ENCODE measurements at places on chromosomes 7 and 10.

- no peak for DNase-seq
Observed at GRCh38 chr10:113600569-113600968, 47.7 kb downstream of the HABP2 start.

GRCh38 chr10:107277591-107277990 lies 113.1 kb upstream of the SORCS1 start:
- no peak for DNase-seq

DNA sequence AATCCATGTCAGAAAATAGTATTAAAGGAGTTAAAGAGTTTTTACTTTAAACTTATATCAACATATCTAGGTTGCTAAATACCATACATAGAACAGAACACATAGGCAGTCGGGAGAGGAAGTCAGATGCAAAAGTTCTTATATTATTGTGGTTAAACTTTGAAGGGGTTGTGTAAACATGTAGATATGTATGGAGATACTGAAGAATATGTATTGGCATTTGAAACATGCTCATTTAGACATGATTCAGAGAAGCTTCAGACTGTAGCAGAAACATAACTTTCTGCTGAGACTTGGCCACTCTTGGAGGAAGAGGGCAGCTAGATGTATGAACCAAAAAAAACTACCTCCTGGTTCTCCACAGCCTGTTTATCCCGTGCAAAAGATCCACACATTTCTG lies 103.5 kb upstream of the FERD3L start:
- no peak for DNase-seq

- DNase-seq: no peak
Observed at GRCh38 chr10:95835149-95835860, 72.5 kb upstream of the CC2D2B start.

DNA sequence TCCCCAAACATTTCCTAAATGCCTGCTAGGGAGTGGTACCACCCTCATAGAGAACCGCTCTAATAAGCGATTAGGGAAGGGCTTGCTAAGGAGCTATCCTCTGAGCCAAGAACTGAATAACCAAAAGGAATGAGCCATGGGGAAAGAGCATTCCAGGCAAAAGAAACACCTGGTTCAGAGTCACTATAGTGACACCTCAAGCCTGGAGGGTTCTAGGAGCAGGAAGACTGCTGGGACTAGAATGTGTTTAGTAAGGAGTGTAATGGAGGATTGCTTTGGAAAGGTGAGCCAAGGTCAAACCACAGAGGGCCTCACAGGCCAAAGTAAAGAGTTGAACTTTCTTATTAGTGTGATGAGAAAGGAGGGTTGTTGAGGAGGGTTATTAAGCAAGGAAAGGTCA lies 38.7 kb upstream of the NRBF2 start:
- no peak for DNase-seq

- no peak for DNase-seq
Observed at GRCh38 chr10:34341473-34341872, 473.6 kb downstream of the PARD3 start.

DNA sequence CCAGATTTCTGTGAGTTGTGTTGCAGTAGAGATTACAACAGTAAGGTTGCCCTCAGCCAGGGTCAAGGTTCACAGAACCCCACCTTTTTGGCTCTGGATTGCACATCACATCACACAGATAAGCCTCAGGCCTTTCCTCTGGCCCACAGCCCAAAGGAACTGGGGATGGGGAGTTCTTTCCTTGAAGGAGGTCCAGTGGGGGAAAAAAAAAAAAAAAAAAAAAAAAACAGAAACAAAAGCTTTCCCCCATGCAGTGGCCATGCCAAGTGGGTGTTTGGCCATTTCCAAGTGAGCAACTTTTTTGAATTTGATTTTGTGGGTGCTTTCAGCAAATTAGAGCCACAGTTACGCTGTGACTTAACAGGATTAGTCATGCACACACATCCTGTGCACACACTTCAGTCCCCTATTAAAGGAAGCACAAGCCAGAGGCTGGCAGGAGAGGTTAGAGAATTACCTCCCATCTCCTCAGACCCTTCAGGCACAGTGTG lies 79.3 kb upstream of the NANOS1 start:
- DNase-seq: no peak

- no peak for DNase-seq
Observed at GRCh38 chr7:141495057-141495456, 56.2 kb upstream of the AGK start.

GRCh38 chr10:7436490-7437100 lies 25.8 kb upstream of the SFMBT2 start:
- no peak for DNase-seq

GRCh38 chr7:77989981-77990566 lies 191.5 kb downstream of the PHTF2 start:
- no peak for DNase-seq

GRCh38 chr7:113071465-113071864 lies 15.2 kb downstream of the GPR85 start:
- DNase-seq: no peak

- no peak for DNase-seq
Observed at GRCh38 chr7:55144333-55145317, 125.8 kb downstream of the EGFR start.

- no peak for DNase-seq
Observed at GRCh38 chr7:22793593-22794462, 28.8 kb downstream of the TOMM7 start.

DNA sequence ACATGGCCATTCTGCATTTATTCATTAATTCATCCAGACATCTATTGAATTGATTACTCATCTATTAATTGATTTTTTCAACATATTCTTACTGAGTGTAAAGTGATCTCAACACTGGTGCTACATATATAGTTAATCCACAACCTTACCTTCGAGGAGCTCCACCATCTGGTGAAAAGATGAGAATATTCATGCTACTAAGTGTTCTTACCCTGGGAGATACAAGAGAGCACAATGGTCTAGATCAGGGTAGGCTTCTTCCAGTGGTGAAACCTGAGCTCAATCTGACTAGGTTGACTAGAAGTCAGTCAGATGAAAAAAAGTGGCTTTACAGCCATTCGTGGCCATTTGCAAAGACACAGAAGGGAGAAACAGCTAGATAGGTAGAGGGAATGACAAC lies 507.4 kb downstream of the ANKRD7 start:
- no peak for DNase-seq
